Posterior cingulate gyrus (tissue), 11 donors: ENCODE measurements at places on chromosomes 16 and 17.
A peak's percentile ranks its signal among the peaks of the same experiment; 100 is the strongest.

DNA sequence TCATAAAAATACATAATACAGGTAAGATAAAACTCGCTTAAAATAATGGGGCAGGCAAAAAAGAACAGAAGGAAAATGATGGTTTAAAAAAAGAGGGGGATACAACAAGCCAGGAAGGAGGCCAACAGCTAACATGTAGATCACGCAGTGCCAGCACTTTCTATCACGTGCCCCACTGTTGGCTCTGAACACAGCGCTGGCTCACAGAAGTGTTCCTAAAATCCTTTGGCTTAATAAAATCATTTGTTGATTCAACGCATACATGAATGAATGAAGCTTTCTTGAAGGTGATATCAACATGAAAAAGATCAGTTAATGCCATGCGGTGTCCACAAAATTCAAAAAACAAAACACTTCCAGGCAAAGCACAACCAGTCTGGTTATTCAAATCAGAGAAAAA is 8.5 kb downstream of the ITGAE start:
- peak; percentile 41 for DNase-seq

DNA sequence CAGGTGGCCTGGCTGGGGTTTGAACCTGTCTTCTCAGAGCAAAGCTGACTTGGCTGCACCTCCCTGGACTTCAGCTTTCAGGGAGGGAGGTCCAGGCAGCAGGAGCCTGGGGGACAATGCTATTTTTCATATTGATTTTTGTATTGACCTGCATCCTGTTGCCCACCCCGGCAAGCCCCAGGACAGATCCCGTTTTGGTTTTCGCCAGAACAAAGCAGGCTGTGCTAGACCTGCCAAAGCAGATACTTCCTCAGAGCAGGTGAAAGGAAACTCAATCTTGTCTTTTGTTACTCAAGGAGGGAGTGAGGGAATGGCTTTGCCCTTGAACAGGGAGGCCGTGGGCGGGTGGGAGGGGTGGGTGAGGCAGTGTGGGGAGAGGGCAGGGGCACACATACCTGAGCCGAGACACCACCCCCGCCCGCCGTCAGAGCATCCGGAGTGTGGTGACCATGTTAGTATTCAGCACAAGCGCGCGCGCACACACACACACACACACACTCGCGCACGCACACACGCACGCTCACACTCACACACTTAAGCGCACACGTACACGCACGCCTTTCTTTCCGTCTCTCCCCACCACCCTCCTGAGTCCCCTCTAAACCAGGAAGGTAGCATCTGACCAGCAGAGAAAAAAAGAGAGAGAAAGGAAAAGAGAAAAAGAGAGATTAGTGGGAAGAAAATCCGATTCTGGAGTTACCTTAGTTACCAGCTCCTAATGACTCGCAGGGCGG is 59.5 kb downstream of the RAI1 start:
- no peak for DNase-seq

DNA sequence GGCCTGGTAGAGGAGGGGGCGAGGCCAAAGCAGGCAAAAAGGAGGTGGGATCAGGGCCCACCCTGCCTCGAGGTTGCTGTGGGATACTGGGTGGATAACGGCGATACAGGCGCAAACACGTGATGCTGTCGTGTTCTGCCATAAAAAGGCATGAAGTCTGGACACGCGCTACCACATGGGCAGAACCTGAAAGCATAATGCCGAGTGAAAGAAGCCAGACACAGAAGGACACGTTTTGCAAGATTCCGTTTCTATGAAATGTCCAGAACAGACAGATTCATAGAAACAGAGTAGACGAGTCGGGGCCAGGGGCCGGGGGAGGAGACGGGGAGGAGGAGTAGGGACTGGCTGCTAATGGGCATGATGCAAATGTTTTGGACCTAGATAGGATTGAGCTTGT is 43.5 kb downstream of the ZDHHC7 start:
- DNase-seq = no peak

DNA sequence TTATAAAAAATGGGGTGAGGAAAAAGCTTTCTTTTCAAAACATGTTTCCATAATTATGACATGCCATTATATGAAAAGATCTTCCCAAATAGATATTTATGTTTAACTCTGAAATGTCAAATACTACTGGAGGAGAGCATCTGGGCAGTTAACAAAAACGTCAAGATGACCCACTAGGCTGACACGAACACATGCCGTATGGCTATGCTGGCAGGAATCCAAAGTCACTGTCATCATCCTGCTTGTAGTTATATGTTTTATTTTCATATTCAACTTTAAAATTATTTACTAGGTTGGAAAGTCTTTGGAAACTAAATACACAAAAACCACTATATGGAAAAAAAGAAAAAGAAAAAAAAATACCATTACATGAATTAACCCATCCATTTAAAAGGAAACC is 27.3 kb downstream of the ANKFY1 start:
- no peak for DNase-seq

GRCh38 chr16:3519581-3519980 is 18.8 kb downstream of the CLUAP1 start:
- no peak for DNase-seq

- no peak for DNase-seq
These were observed at the start of gene CA7 for GRCh38 chr16:66844342-66845079. TSS of gene CA7 (plus strand) at chr16:66844414. CDS start at chr16:66844488, 74 bp downstream.

DNA sequence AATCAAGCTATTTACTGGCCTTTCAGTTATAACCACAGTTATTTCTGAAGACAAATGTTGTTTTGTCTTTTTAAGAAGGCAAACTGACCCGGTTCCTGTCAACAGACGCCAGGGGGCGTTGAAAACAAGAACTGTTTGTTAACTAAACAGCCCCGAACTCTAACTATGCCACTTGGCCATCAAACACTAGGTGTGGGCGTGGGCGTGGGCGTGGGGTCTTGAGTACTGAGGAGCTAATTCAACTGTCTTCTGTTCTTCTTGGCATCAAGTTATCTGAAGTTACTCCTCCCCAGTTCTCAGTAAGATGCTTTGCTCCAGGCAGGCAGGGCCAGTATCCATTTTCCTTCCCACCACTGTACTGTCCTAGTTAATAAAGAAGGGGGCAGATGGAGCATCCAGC is 63.3 kb upstream of the MTMR4 start:
- DNase-seq = peak; percentile 45

DNA sequence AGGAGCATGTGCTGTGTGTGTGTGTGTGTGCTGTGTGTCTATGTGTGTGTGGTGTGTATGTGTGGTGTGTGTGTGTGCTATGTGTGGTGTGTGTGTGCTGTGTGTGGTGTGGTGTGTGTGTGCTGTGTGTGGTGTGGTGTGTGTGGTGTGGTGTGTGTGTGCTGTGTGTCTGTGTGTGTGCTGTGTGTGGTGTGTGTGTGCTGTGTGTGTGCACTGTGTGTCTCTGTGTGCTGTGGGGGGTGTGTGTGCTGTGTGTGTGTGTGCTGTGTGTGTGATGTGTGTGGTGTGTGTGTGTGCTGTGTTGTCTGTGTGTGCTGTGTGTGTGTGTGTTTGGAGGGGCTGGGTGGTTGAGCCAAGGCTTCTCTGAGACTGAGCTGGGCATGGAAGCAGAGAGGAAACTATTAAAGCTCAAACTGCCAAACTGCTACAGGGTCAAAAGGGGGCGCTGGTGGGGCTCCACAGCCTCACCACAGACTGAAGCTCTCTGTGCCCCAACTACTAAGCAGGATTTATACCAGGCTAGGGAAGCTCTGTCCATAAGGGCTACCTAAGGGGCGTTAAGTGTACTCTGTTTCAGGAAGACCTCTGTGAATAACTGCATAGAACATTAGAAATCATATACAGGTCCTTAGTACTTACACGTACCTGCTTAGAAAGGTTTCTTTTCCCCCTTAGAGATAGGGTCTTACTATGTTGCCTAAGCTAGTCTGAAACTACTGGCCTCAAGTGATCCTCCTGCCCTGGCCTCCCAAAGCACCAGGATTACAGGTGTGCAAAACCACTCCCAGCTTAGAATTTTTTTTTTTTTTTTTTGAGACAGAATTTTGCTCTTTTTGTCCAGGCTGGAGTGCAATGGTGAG is 27.8 kb upstream of the GHDC start:
- DNase-seq = no peak

GRCh38 chr16:86365513-86366273 is 144.6 kb upstream of the FOXF1 start:
- no peak for DNase-seq

GRCh38 chr16:11303405-11304138 is 22.4 kb upstream of the PRM1 start:
- no peak for DNase-seq

DNA sequence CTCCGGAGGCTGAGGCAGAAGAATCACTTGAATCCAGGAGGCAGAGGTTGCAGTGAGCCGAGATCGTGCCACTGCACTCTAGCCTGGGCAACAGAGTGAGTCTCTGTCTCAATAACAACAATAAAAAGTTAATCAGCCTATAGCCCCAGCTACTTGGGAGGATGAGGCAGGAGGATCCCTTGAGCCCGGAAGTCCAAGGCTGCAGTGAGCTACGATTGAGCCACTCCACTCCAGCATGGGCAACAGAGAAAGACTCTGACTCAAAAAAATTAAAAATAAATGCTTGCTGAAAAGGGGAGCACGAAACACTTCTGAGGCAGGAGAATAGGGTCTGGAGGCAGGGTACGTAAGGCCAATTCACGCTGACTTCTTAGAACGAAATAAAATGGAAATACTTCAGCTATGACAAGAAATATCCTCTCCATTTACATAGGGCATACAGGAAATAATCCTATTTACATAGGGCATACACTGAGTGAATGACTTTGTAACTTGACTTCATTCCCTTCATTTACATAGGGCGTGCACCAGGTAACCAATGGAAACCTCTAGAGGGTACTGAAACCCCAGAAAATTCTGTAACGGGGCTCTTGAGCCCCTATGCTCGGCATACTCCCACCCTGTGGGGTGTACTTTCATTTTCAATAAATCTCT is 3.2 kb upstream of the PRPSAP1 start:
- no peak for DNase-seq

DNA sequence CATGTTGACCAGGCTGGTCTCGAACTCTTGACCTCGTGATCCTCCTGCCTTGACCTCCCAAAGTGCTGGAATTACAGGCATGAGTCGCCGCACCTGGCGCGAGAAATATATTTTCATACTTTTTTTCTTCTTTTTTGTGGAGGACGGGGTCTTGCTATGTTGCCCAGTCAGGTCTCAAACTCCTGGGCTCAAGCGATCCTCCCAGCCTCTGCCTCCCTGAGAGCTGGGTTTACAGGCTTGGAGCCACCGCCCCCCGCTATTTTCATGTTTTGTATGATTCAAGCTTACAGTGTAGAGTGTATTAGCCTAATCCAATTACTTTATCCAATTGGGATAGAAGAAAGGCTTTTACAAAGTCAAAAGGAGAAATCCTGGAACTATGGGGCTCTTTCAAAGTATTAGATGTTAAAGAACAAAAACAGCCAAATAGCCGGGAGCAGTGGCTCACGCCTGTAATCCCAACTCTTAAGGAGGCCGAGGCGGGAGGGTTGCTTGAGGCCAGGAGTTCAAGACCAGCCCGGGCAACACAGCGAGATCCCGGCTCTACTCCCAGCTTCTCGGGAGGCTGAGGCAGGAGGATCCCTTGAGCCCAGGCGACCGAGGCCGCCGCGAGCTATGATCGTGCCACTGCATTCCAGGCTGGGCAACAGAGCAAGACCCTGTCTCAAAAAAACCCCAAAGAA is 1.4 kb upstream of the MAP1LC3B start:
- DNase-seq = no peak

GRCh38 chr16:86396901-86397311 is 113.4 kb upstream of the FOXF1 start:
- DNase-seq = no peak

- DNase-seq = no peak
These were observed 138.8 kb upstream of the CRHR1 start for GRCh38 chr17:45645330-45645729.

DNA sequence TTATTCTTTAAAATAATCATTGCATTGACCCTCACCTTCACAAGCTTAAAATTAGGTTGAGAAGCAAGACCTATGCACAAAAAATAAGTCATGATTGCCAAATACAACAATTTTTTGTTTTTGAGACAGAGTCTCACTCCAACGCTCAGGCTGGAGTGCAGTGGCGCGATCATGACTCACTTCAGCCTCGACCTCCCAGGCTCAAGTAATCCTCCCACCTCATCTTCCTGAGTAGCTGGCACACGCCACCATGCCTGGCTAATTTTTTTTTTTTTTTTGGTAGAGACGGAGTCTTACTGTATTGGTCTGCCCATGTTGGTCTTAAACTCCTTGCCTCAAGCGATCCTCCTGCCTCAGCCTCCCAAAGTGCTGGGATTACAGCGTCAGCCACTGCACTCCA is 24.2 kb downstream of the ZNF652 start:
- no peak for DNase-seq

DNA sequence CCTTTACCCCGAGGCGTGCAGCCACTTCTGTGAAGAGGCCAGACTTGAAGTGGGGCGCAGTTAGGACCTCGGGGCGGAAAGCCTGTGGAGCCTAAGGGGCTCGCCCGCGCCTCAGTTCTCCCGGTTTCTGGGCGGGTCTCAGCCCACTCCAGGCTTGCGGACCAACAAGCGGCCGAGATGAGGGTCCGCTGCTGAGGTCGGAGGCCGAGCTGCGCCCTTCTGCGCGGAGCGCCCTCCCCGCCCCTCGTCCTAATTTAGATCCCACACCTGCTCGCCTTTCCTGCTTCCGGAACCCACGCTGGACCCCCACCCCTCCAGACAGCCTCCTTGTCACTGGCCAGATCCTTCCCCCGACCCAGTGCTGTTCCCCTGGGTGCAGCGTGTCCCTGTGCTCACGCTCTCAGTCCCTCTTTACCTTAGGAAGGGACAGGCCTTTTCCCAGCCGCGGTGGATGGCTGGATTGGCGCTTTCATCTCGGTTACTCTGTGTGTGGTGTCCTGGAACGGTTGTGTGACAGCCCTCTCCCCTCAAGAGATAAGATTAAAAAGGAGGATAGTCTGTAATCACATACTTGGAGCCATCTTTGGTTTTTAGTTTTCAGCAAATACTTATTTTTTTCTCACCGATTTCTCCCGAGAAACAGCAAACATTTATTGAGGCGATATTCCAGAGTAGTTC is 933 bp upstream of the ATXN7L3 start:
- no peak for DNase-seq
